ENCODE measurements at places on chromosomes 6 and 20. TPM values are rescaled to one million over a fixed set of nuclear protein-coding genes. Genes with fewer than 3 reads are reported as not detected.

DNA sequence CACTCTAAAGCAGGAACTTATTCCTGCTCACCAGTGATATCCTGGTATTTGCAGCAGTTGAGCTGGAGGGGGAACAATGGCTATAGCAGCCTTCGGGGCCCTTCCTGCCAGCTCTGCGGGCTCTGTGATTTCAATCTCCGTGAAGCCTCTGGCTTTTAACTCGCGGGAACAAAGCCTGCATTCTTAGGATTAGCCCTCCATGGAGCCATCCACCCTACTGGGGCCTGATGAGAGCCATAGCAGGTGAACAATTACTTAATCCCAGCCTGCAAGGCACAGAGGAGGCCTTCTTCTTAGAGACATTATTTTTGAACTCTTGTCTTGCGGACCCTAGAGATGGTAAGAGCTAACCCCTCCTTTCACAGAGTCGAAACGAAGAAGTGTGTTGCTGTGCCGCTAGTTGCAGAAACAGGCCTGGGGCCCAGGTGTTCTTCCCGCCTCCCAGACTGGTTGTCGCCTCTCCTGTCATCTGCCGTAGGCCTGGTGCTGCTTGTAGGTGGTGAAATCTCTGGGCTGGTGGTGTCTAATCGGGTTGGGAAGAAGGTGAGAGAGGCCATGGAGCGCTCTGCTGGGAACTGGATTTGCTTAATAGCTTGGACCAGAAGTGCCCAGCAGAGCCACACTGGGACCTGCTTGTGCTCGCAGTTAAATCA, 9.7 kb downstream of the GHRH start:
- H3K27me3 ChIP-seq = no peaks in the 10 kb centered on the region
- no peak for DNase-seq
- no peak overlapping the region for H3K4me3 ChIP-seq
- H3K36me3 ChIP-seq = no peaks in the 10 kb centered on the region
- no peaks in the 10 kb centered on the region for H3K4me1 ChIP-seq
- no peak overlapping the region for H3K27ac ChIP-seq

The DACT2 gene
- total RNA-seq = not detected

GRCh38 chr20:57352305-57352704, 1.2 kb downstream of the RAE1 start:
- H3K36me3 ChIP-seq = peaks cover 17% of the 10 kb centered on the region
- no peak overlapping the region for H3K27ac ChIP-seq
- H3K27me3 ChIP-seq = no peaks in the 10 kb centered on the region
- peaks cover 23% of the 10 kb centered on the region for H3K4me1 ChIP-seq
- no peak for DNase-seq

- DNase-seq = no peak
- no peak overlapping the region for H3K27ac ChIP-seq
- no peaks in the 10 kb centered on the region for H3K36me3 ChIP-seq
Measured at GRCh38 chr6:161347125-161347524, 73.3 kb upstream of the AGPAT4 start.

The PMEPA1 gene
- total RNA-seq = 8.1 TPM

DNA sequence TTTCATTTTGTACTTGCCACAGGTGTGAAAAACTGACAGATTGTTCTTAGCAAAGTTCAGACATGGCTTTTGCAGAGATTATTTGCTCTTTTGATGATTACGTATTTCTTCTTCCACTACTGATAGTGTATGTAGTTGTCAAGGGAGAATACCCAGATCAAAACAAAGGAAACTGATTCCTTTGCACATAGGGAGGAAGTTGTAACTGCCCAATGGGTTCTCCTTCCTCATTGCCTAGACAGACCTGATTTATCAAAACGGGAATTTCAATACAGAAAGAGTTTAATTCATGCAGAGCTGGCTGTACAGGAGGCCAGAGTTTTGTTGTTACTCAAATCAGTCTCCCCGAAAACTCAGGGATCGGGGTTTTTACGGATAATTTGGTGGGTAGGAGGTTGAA, 214.7 kb downstream of the BCAS1 start:
- no peak overlapping the region for H3K27ac ChIP-seq
- peaks cover 7% of the 10 kb centered on the region for H3K4me1 ChIP-seq
- no peaks in the 10 kb centered on the region for H3K36me3 ChIP-seq
- no peak for DNase-seq

- H3K4me3 ChIP-seq = no peak overlapping the region
- H3K27me3 ChIP-seq = no peaks in the 10 kb centered on the region
- no peak for DNase-seq
- H3K36me3 ChIP-seq = no peaks in the 10 kb centered on the region
- H3K27ac ChIP-seq = no peak overlapping the region
Measured at GRCh38 chr20:53824779-53825178, 231.1 kb upstream of the ZNF217 start.

GRCh38 chr6:82740072-82740471, 325.6 kb downstream of the UBE3D start:
- H3K27ac ChIP-seq = no peak overlapping the region
- no peaks in the 10 kb centered on the region for H3K4me1 ChIP-seq
- H3K4me3 ChIP-seq = no peak overlapping the region

DNA sequence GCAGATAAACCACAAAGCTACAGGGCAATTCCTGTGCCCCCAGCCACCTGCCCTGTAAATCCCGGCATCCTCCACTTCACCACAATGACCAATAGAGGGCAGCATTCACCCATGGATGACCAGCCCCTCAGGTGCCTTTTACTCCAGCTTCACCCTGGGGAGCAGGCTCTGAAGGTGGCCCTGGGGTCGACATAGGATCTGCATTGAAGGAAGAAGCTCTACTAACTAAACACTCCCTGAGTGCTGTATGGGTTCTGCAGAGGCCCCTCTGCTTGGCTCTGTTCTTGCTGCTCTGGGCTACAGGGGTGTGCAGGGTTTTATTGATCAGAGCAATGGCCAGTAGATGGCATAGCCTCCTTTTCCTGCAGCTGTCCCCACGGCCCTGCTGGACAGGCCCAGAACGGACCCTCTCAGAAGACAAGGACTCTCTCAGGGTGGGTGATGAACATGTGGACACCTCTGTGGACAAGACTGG, 20.3 kb downstream of the CST4 start:
- no peaks in the 10 kb centered on the region for H3K27me3 ChIP-seq
- DNase-seq = peak; percentile 19
- no peak overlapping the region for H3K4me3 ChIP-seq
- H3K27ac ChIP-seq = no peak overlapping the region

DNA sequence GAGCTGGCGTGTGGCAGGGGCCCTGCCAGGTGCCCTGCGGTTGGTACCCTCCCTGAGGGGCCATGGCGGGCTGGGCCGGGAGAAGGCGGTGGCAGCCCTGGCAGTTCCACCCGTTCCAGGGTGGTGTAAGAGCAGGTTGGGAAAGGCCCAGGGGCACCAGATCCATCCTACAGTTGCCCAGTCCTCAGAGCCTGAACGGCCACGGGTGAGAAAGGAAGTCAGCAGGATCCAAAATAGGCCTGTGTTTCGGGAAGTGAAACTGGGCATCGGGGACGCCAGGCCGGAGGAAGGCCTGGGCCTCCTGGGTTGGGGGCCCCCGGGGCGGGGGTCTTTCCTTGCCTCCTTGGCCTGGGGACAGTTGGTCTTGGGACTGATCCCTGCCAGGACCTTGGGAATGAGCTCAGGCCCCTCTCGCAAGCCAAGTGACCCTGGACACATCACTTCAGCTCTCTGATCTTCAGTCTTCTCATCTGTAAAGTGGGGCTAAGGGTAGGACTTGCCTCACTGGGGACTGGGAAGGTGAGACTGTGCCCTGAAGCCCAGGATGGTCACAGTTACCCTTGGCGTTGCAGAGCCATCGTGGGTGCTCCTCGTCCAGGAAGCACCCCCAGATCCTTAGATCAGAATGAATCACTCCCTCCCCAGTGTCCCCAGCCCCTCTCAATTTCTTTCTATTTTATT, 18.1 kb upstream of the NOL4L start:
- no peak for DNase-seq
- H3K4me3 ChIP-seq = no peak overlapping the region

GRCh38 chr6:45595010-45595851, 217.5 kb upstream of the SUPT3H start:
- H3K27ac ChIP-seq = no peak overlapping the region
- H3K4me3 ChIP-seq = no peak overlapping the region
- H3K27me3 ChIP-seq = no peaks in the 10 kb centered on the region
- peaks cover 17% of the 10 kb centered on the region for H3K4me1 ChIP-seq

The RUNX2 gene
- total RNA-seq = 26.6 TPM

The ETV7 gene
- 3.1 TPM for total RNA-seq

The ELOVL4 gene
- 2.7 TPM for total RNA-seq

The SMOC2 gene
- not detected for total RNA-seq

- no peaks in the 10 kb centered on the region for H3K27me3 ChIP-seq
- no peak overlapping the region for H3K27ac ChIP-seq
- H3K4me1 ChIP-seq = no peaks in the 10 kb centered on the region
- H3K36me3 ChIP-seq = no peaks in the 10 kb centered on the region
- no peak for DNase-seq
Measured at GRCh38 chr20:41359541-41360011, 7.0 kb downstream of the EMILIN3 start.

The KCNG1 gene
- total RNA-seq = not detected

The TREM1 gene
- not detected for total RNA-seq

GRCh38 chr20:48716086-48716485, 111.7 kb downstream of the PREX1 start:
- H3K4me3 ChIP-seq = no peak overlapping the region
- DNase-seq = peak; percentile 44
- no peaks in the 10 kb centered on the region for H3K36me3 ChIP-seq
- H3K27me3 ChIP-seq = no peaks in the 10 kb centered on the region
- H3K4me1 ChIP-seq = peaks cover 86% of the 10 kb centered on the region

The FAM83C gene
- total RNA-seq = not detected

GRCh38 chr20:63741676-63742380, 2.3 kb downstream of the SLC2A4RG start:
- DNase-seq = no peak
- no peak overlapping the region for H3K4me3 ChIP-seq
- peaks cover 23% of the 10 kb centered on the region for H3K4me1 ChIP-seq
- peaks cover 5% of the 10 kb centered on the region for H3K36me3 ChIP-seq
- H3K27ac ChIP-seq = no peak overlapping the region

DNA sequence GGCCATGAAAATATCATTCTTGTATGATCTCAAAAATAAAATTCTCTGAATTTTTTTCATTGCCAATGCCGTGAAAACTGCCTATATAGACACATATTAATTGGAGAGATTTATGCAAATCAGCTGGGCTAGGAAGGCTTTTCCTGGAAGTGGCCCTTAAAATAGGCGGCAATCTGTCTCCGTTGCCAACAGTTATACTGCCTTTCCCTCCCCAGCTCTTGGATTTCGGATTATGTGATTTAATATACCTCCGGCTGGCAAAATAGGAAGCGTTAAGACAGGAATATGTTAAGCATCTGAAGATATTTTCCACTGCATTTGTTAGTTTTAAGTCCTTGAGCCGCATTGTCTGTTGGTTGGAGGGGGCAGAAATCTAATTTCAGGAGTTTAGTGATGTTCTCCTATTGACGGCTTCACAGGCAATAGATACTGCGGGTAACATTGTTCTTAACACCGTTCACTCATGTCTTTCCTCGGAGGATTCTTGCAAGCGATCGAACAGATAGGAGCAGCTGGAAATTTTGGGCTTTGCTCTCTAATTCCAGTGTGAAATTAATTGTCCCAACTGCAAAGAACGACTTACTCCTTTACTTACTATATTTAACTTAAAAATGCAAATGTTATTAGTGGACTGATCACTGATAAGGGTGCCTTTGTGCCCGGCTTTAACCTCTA, 113.3 kb downstream of the LINC00237 start:
- no peak overlapping the region for H3K4me3 ChIP-seq
- H3K27ac ChIP-seq = no peak overlapping the region
- no peak for DNase-seq
- no peaks in the 10 kb centered on the region for H3K4me1 ChIP-seq
- no peaks in the 10 kb centered on the region for H3K36me3 ChIP-seq

The ATP9A gene
- total RNA-seq = 1.0 TPM

GRCh38 chr6:22825210-22825609, 255.8 kb downstream of the HDGFL1 start:
- H3K36me3 ChIP-seq = no peaks in the 10 kb centered on the region
- no peak overlapping the region for H3K27ac ChIP-seq
- no peaks in the 10 kb centered on the region for H3K27me3 ChIP-seq

GRCh38 chr20:37796121-37796520, 102.3 kb downstream of the CTNNBL1 start:
- H3K4me1 ChIP-seq = no peaks in the 10 kb centered on the region
- H3K4me3 ChIP-seq = no peak overlapping the region
- DNase-seq = no peak
- H3K36me3 ChIP-seq = peaks cover 14% of the 10 kb centered on the region
- H3K27me3 ChIP-seq = no peaks in the 10 kb centered on the region

DNA sequence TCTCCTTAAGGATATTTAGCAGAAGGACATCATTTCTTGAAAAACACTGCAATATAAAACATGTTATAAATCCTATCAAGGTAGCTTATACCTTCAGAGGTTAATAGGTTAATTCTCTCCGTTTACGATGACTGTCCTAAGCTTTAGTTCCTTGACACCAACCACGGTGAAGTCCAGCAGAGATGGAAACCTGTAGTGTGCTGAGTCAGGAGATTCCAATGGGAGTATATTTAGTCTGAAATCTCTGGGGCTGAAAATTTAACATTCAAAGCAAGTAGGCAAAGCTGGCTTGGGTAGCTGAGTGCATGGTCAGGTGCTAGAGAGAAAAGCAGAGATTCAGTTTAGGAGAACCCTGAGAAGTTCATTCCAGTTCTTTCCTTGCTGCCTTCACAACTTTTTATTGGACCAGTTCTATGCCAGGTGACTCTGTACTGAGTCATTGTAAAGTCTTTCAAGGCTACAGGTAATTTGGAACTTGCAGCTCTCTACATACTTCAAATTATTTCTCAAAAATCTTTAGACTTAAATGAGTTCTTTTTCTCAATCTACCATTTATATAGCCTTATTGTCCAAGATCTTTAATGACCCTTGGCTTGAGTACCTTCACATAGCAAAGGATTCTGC, 1009.4 kb upstream of the FLRT3 start:
- H3K27ac ChIP-seq = no peak overlapping the region
- H3K27me3 ChIP-seq = no peaks in the 10 kb centered on the region
- no peaks in the 10 kb centered on the region for H3K36me3 ChIP-seq
- DNase-seq = no peak
- H3K4me3 ChIP-seq = no peak overlapping the region

GRCh38 chr6:157904999-157905398, 76.7 kb upstream of the SYNJ2 start:
- no peak overlapping the region for H3K27ac ChIP-seq
- no peak for DNase-seq
- no peaks in the 10 kb centered on the region for H3K27me3 ChIP-seq
- H3K36me3 ChIP-seq = peaks cover 22% of the 10 kb centered on the region

The CRYBG1 gene
- 45.4 TPM for total RNA-seq

The SAMD10 gene
- total RNA-seq = 7.4 TPM

GRCh38 chr6:398558-399078, 7.1 kb downstream of the IRF4 start:
- H3K4me3 ChIP-seq = no peak overlapping the region
- H3K4me1 ChIP-seq = peaks cover 40% of the 10 kb centered on the region
- H3K36me3 ChIP-seq = peaks cover 6% of the 10 kb centered on the region
- H3K27me3 ChIP-seq = no peaks in the 10 kb centered on the region
- no peak overlapping the region for H3K27ac ChIP-seq
